ENCODE measurements at places on chromosomes 7 and 10.

- peak; percentile 89 for DNase-seq
Observed at GRCh38 chr10:79473496-79474095, 28.2 kb upstream of the ZCCHC24 start.

DNA sequence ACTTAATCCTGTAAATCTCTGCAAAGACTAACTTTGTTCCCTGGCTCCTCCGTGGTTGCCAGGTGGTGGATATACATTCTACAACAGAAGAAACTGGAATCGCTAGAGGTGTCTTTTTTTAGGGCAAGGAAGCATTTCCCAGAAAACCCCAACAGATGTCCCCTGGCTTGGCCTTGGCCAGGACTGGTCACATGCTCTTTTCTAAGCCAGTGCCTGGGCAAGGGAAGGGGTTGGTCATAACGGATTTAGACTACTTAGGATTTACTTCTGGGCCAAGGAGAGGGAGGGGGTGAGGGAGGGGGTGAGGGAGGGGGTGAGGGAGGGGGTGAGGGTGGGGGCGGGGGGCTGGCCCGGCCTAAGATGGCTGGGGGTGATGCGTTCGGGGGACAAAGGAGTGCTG lies 105.7 kb downstream of the SNX10 start:
- DNase-seq: no peak

DNA sequence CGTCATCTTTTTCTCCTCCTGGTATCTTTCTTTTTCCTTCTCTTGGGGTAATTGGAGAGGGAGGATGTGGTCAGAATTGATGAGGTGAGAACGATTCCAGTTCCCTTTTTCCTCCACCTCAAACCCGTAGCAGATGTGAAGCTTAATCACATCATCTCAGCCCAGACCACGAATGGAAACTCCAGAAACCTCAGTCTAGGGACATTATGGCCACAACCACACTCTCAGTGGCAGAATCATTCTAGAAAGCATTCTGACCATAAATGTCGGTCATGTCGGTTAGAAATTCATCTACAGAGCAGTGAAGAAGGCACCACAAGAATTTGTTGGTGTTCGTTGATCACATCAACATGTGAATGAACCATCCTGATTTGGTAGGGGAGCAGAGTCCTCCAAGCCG lies 78.7 kb downstream of the GATA3 start:
- no peak for DNase-seq

DNA sequence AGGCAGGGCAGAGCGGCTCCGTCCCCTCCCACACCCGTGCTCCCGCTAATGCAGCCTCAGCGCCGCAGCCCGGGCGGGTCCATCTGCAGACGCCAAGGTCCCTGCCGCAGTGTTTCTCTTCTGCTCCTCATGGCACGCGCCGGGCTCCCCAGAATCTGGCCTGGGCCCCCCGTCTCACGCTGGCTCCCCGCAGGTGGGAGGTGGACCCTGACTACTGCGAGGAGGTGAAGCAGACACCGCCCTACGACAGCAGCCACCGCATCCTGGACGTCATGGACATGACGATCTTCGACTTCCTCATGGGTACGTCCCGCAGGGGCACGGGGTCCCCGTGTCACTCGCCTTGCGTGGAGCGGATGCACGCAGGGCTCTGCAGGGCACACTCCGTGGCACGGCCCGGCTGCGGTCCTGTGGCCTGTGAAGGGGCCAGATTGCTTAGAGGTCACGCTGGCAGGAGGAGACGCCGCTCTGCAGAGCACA lies 33.5 kb upstream of the FOXL3 start:
- no peak for DNase-seq

DNA sequence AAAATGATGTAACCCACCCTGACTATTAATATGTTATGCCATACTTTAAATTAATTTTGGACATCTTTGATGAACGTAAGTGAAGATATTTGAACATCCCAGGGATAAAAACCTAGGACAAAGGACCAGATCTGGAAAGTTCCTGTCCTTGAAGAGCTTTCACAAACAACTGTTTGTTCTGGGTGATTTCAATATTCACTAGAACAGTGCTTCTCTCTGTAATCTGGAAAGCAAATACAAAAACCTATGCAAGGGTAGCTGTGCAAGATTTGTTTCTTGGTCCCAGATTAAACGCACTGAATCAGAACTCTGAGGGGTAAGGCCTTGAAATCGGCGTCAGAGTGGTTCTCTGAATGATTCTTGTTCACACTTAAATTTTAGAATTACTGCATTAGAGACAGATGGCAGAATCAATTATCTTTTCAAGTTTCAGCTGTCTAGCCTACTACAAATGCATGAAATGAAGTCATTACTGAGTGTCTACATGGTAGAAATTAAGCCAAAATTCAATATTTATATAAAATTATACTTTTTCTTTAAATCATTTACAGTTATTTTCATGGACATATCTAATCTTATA lies 69.6 kb upstream of the CSTF2T start:
- no peak for DNase-seq

DNA sequence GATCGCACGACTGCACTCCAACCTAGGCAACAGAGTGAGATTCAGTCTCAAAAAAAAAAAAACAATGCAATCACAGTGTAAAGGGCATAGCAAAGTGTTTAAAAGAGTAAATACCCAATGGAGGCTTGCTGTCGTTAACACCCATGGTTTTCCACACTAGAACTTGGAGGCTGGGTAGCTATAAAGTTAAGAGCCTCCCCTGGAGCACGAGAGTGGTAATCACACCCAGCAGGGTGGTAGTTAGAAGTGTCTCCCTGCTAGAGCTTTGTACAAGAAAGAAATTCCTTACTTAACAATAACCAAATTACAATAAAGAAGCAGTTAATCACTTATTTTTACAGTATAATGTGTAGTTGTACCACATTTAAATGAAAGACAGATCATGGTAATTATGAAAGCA lies 1078.9 kb downstream of the NRG3 start:
- no peak for DNase-seq

DNA sequence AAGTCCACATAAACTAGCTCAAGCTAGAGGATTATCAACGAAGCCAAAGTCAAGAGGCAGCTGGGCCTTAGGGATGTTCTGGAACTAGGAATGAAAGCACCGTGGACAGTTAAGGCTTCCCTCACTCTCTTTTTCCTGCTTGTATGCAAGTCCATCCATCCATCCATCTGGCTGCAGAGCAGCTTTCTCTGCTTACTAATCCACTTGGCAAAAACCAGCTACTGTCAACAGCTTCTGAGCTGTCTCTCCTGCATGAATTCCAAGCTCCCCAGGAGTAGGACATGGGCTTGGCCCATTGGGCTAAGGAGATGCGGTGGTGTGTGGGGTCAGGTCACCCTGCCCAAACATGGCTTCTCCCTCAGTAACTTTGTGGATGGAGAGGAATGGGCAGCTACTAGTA lies 66.2 kb downstream of the NAMPT start:
- DNase-seq: no peak

GRCh38 chr7:125347269-125347668 lies 417.6 kb upstream of the POT1 start:
- no peak for DNase-seq

DNA sequence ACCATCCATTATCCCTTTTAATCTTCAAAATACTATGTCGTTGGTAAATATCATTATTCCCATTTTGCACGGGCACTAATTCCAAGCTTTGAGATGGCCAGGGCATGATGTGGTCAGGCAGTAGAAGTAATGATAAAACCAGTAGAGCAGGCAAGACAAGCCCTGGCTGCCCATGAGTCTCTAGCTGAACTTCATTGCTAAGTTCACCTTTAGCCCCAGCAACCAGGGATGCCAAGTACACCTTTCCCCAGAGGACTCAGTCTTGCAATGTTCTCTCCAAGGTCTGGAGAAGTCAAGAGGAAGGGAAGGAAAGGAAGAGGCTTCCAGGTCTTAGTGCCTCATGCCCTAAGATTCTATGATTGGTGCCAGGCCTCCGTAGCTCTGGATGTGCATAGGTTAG lies 203.2 kb downstream of the PLXNA4 start:
- no peak for DNase-seq

- no peak for DNase-seq
Observed at GRCh38 chr7:24702755-24703154, 54.5 kb downstream of the GSDME start.

DNA sequence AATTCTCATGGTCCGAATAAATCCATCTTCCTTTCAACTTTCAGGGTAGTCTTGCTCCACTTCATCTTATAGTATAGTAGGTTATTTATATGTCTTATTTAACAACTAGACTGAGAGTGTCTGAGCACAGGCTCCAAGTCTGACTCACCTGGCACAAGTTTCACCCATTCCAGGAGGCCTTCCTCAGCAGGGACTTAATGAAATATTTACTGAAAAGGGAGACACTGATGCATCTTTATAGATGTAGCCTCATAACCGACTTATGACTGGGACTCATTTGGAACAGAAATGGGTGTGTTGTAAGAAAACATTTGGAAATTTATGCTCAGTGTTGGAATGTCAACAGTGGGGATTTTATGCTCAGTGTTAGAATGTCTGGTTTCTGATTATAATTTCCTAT lies 59.9 kb downstream of the CH25H start:
- no peak for DNase-seq

DNA sequence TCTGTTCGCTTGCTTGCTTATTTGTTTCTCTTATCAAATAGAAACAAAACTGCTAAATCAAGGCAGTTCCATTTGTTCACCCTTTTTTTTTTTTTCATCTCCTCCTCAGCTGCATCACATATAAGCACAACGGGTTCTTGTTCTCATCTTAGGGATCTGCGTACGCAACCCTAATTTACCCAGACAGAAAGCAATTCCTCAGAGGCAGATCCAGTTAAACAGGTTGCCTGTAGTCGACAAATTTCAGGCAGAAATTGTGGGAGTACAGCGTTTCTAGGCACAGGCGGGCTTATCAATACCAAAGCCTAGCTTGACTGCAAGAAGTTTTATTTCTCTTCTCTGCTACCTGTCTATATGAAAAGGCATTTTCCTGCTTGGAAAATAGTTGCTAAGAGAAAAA lies 565.4 kb downstream of the NXPH1 start:
- no peak for DNase-seq

DNA sequence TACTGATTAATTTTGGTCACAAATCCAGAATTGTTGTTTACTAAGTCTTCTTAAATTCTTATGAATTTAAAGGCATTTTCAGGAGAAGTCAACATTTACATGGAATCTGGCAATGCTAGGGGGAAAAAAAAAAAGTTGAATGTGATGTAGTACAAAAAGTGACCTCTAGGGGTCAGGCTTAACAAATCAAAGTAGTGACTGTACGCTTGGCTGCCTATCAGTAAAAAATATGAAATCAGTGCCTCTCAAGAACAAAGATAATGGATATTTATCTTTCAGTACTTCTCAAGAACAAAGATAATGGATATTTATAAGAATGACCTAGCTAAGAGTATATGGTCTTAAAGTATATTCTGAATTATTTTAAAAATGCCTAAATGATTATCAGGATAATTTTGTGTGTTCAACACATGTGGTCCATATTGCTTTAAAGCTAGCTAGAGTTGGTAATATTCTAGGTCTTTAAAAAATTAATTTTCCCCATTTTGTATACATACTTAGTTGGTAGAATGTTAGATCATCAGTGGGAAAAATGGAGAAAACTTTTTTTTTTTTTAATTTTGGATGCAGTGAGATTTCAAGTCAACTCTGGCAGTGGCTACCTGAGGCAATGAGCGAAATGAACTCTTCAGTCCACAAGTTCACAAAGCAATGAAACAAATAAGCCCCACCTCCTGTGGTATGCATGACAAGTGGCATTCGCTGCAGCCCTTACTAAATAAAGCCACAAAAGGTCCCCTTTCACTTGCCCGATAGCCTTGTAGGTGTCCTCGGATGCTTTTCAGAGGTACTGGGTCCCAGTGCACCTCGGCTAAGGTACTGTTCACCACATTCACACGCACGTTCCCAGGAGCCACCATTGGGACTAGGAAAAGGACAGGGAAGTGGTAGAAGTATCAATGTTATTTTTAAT lies 51.2 kb upstream of the LAMB4 start:
- DNase-seq: peak; percentile 13

DNA sequence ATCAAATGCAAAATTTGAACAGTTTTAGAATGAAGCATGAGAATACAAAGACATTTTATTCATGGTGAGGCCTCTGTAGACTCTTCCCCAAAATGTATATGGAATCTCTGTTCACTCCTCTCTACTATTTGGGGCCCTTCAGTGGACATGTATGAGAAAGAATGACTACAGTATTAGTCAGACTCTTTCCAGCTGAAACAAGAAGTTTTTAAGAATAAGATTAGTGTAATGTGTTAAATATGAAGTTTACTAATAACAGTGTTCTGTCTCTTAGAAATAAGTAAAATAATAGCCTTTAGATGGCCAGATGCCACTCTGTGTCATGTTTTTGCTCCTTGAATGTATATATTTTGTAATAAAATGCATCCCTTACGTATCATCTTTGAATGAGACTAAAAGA lies 585.6 kb downstream of the SUGCT start:
- DNase-seq: no peak

GRCh38 chr10:6068422-6068821 lies 6.3 kb upstream of the IL2RA start:
- DNase-seq: peak; percentile 78

DNA sequence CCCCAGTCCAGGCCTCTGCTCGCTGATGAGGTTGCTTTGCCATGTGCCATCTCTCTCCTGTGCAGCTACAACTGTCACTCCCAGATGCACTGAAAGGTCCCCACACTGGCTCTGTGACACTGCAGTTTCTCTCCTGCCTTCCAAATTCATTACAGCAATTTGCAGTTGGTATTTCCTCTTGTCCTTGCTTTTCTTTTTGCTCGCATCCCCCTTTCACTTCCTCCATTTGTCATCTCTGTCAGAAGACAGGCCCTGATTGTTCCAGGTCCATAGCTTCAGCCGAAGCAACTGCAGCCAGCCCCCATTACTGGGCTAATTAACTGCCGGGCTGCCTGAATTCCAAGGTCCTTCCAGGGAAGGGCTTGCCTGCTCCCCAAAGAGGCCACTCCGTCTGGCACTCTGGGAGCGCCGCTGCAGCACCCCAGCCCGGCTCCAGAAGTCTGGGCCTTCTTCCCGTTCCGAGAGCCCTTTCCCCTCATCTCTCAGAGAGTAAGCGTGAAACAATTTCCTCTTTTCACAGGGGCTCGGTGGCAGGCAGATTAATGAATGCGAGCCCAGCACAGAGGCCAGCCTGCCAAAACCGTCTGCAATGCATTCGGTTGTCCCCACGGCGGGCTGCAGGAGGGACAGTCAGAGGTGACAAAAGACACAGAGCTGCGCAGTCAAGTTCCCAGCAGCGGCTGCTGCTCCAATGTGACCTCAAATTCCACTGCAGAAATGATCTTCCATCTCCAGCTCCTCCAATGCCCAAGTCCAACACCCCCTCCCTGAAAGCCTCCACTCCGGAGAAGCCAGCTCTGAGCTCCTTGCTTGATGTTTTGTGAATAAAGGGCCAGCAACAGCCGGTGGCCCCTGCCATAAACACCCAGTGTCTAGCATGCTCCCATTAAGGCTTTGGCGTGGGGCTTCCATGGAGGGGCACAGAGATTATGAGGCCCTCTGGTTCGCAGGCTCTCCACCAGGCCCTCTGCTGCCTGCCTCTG lies 279.4 kb upstream of the HABP2 start:
- no peak for DNase-seq

- no peak for DNase-seq
Observed at GRCh38 chr7:2081526-2082135, 151.1 kb downstream of the MAD1L1 start.

DNA sequence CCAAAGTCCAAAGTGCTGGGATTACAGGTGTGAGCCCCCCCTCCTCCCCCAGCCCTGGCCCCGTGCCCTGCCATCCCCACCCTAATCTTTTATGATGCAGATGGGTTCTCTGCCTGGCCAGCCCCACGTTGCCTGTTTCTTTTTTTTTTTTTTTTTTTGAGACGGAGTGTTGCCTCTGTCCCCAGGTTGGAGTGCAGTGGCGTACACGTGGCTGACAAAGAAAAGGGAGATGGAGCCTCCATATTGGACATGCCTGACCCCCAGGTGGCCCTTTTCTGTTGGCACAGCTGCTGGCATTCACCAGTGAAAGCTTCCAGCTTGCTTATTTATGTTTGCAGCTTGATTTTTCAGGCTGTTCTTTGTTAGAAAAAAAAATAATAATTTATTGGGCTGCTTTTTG lies 235.3 kb downstream of the CCDC3 start:
- no peak for DNase-seq

Measured in AML-193 (cell line).